CMK (cell line): ENCODE measurements at places on chromosomes 5 and 9.

DNA sequence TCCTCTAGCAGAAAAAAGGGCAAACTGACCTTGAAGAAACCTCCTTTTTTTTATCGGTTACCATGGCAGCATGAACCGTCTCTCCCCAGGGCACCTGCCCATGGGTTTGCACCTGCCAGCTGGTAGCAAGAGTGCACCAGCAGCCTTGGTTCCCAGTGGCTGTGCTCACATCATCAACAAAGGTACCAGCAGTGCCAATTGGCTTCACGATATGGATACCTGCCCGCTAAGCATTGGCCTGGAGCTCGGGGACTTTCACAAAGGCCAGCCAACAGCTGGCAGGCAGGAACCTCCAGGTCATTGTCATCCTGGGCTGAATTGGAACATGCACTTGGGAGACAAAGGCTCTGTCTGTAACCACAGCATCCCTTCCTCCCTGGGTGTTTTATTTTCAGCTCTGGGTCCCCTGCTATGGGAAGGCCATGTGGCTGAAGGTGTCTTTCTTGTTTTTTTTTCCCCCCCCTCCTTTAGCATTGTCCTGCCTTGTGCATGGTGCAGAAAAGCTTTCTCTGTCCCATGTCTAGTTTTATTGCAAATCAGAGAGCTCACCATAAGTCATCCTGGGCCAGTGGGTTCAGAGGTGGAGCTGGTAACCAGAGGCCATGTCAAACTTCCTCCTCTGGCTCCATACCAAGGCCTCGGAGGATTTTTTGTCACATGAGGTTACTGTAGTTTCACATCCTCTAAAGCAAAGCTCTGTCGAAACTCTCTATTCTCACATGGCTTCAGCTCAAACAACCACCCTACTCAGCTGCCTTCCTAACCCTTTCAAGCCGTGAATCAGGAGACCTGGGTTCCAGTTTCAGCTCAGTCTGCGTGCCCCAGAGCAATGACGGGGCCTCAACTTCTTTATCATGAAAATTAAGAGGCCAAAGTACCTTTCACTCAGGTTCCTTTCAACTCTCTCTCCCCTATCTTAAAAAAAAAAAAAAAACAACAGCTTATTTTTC lies 145.5 kb upstream of the MAP3K1 start:
- DNase-seq: no peak

GRCh38 chr5:93158841-93159240 lies 422.2 kb downstream of the NR2F1-AS1 start:
- no peak for DNase-seq

DNA sequence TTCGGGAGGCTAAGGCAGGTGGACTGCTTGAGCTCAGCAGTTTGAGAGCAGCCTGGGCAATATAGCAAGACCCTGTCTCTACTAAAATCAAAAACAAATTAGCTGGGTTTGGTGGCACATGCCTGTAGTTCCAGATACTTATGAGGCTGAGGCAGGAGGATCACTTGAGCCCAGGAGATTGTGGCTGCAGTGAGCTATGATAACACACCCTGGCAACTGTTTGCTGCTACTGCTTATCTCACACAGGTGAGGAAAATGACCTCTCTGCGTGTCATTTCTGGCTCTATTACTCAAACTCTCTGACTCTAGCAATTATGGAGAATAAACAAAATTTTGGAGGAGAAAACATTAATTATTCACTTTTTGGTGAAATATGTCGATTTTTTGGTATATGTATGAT lies 45.3 kb upstream of the TMC1 start:
- no peak for DNase-seq

- no peak for DNase-seq
Measured at GRCh38 chr9:98356953-98357690, 101.7 kb upstream of the TBC1D2 start.

- no peak for DNase-seq
Measured at GRCh38 chr5:28967848-28968247, 1929.5 kb upstream of the CDH9 start.

GRCh38 chr9:38164659-38165221 lies 95.7 kb upstream of the SHB start:
- DNase-seq: no peak

DNA sequence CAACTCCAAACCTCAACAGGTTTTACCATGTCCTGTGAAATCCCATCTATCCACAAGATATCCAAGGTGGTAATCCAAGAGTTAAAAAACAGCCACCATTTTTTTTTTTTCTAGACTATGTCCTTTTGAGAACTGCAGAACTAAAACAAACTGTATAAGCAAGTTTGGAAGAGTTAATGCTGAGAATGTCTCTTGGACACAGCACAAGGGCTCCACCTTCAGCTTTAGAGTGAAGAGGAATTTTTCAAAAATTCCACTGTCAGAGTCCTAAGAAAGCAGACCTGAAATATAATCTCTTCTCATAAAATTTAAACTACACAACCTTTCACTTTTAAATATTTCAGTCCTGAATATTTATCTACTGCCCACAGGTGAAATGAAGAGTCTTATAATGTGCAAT lies 167.8 kb upstream of the CCNG1 start:
- no peak for DNase-seq

DNA sequence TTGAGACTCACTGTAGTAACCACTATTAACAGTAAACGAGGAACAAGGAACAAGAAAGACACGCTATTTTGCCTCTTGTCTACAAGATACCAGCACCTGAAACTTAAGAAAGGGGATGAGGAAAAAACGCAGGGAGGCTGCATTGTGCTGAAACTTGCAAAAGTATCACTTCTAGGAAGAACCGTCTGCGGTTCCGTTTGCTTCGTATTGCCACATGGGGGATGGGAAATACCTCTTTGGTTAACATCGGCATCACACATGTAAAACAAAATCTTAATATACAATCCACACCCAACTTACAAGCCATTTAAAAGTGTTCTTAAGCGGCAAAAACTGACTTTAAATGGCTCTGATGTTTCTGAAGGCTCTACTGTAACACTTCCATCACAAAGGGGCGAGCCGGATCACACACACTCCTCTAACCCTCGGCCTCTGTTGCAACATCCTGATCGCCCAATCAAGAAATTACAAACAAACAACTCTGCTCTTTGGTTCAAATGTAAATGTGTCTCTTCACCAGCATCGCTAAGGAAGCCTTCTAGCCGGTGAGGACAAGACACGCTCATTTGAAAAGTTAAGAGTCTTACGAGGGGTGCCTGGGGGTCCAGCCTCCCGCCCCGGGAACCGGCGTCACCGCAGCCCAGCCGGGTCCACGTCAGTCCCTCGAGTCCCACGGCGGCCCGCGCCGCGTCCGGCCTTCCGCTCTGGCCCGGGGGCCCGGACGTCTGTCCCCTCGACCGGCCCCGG lies 621 bp downstream of the SEC16A start:
- DNase-seq: peak; percentile 14

GRCh38 chr9:70747261-70747718 lies 332.8 kb upstream of the KLF9 start:
- DNase-seq: no peak

GRCh38 chr5:119397518-119398380 lies 41.9 kb downstream of the TNFAIP8 start:
- no peak for DNase-seq

- no peak for DNase-seq
Measured at GRCh38 chr5:68379275-68380036, 163.9 kb downstream of the PIK3R1 start.

- no peak for DNase-seq
Measured at GRCh38 chr9:4334410-4334813, 34.5 kb upstream of the GLIS3 start.

DNA sequence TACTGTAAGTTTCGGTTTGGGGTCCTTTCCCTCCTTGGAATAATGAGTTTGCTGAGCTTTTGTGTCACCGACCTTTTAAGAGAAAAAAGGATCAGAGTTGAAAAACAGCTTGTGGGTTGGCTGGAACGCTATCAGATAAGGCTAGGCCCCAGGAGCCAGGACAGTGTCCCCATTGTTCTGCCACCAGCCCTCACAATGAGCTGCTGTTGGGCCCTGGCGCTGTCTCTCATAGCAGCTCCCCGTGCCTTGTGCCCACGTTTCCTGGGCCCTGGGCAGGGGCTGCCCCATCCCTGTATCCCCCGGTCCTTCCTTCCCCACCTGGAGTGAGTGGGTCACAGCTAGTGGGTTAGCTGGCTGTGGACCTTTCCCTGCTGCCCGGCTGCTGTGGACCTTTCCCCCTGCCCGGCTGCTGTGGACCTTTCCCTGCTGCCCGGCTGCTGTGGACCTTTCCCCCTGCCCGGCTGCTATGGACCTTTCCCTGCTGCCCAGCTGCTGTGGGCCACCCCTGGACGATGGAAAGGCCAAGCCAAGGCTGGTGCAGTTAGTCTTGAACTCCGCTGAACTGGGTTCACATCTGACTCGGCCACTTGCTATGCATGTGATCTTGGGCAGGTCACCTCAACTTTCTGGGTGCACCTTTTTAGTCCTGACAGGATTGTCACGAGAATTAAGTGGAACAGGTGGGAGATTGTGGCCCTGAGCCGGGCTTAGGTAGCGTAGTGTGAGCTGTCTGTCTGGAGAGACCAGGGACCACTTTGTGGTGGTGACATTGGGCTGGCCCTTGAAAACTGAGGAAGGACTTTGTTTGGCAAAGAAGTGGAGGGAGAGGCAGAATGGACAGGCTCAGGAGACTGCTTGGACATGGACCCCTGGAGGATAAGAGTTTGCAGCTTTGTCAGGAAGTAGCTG lies 99.5 kb downstream of the DAB2IP start:
- no peak for DNase-seq

- DNase-seq: no peak
Measured at GRCh38 chr9:105157171-105157583, 87.3 kb upstream of the SLC44A1 start.

DNA sequence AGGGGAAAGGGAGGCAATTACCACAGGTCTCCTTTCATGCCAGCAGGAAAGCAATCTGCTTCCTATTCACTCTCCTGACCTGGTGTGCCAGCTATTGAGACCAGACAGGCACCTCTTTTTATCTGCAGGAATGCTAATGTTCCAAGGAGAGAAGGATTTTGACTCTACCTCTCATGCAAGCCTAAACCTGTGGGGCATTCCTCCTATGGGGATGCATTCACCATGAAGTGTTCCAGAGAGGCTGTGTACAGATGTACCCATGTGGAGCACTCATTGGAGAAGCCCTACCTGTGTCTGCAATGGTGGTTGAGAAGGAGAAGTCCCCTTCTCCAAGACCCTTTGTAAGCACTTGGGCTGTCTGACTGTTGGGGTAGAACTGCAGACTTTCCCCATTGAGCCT lies 45.4 kb upstream of the EDIL3 start:
- no peak for DNase-seq

DNA sequence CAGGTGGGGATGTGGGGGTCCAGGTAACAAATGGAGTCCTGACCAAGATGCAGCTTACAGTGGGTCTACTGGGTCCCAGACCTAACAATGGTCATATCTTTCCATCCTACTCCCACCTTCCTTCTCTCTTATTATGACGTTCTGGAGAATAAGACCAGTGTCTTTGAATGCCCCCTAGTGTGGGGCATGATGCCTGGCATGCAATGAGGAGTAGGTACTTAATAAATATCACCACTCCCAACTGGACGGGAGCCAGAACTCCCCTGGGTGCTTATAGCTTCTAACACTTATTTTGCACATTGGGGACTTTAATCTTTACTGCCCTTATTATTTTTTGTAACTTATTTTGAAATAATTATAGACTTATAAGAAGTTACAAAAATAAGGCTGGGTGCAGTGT lies 98.2 kb downstream of the NDFIP1 start:
- DNase-seq: no peak

- DNase-seq: no peak
Measured at GRCh38 chr9:18660001-18660400, 186.0 kb downstream of the ADAMTSL1 start.

DNA sequence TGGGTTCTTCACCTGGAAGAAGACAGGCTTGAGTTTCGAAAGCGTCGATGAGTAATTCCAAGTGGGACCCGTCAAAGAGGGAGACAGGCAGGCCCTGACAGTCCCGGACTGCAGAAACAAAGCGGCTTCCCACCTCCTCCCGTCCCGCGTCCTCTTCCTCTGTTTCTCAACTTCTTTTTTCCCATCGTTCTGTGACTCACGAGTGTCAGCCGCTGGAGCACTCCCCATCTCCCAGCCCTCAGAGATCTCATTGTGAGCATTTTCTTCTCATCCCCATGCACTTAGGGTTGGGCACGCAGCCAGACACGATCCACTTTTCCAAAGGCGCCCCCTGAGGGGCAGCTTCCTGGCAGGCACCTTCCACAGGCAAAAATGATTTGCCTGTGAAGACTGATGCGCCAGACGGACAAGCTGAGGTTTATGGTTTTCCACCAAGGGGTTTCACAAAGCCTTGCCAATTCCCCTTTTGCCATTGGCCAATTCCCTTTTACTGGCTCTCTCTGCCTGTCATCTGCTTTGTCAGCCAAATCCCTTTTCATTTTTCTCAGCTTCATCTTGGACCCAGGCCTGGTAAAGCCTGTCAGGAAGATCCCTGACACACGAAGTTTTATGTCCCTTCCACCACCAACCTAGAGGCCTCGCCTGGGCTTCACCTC lies 86.5 kb upstream of the ANKRD55 start:
- no peak for DNase-seq

- DNase-seq: no peak
Measured at GRCh38 chr9:125993466-125993865, 246.3 kb downstream of the PBX3 start.

- DNase-seq: no peak
Measured at GRCh38 chr5:94240993-94241651, 377.3 kb downstream of the KIAA0825 start.

DNA sequence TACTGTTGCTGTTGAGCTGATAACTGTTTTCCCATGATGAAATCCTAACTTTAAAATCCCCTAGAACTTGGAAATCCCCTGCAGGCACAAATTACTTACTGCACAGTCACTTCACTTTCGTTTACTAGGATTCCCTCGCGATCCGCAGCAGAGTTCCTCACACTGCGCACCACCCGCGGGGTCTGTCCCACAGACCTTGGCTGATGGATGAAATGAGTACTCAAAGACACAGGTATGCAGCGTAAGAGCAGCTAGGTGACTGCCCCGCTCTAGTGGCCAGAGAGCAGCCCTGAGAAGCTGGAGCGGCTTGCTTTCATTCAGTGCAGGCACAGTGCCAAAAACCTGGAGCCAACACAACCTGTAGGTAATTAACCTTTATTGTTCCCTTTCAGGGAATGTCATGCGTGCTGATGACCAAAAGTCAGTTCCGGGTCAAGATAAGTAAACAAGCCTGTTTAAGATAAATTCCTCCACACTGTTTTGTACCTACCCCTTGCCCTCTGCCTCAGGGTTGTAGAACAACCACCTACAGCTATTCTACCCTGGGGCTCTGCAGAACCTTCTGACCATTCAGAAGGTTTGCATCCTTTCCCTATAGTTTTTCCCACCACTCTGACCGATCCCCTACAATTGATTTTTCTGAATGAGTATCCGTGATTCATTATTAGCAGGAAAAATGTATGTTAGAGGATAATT lies 191.2 kb downstream of the CDH9 start:
- no peak for DNase-seq

DNA sequence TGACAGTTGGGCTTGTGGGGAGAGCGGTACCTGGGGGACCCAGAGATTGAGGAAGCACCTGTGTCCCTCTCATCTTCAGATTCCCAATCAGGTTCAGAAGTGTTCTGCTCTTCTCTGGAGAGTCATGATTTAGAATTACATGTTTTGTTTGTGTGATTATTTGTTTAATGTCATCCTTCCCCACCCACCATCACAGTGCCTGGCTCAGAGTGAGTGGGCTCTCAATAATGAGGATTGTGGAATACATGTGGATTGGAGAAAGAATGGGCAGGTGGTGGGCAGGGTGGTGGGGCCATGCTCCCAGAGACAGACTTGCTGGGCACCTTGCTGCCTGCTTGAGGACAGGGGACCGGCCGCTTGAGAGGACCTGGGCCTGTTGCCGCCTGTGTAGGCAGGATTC lies 88.0 kb downstream of the PPARGC1B start:
- DNase-seq: no peak

- DNase-seq: no peak
Measured at GRCh38 chr5:145791866-145792265, 43.3 kb downstream of the PRELID2 start.
